ENCODE measurements at places on chromosomes 2 and 18.

- no peak for DNase-seq
These were observed 60.7 kb downstream of the DGKD start for GRCh38 chr2:233414777-233415570.

GRCh38 chr2:111116843-111117597 lies 3.7 kb upstream of the BCL2L11 start:
- DNase-seq: no peak

DNA sequence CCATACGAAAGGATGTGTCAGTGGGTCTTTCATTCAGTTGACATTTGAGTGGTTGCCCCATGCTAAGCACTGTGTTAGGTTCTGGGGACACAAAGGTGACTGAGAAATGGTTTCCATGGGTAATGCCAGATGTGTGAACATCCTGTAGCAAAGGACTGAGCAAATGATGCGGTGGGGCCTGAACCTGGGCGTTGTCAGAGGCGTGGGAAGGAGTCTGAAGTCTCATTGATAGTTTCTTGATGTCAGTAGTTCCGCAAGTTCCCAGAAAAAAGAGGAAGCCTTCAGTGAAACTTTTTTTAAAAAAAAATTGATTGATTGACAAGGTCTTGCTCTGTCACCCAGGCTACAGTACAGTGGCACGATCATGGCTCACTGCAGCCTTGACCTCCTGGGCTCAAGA lies 56.9 kb downstream of the LIMS1 start:
- DNase-seq: no peak

DNA sequence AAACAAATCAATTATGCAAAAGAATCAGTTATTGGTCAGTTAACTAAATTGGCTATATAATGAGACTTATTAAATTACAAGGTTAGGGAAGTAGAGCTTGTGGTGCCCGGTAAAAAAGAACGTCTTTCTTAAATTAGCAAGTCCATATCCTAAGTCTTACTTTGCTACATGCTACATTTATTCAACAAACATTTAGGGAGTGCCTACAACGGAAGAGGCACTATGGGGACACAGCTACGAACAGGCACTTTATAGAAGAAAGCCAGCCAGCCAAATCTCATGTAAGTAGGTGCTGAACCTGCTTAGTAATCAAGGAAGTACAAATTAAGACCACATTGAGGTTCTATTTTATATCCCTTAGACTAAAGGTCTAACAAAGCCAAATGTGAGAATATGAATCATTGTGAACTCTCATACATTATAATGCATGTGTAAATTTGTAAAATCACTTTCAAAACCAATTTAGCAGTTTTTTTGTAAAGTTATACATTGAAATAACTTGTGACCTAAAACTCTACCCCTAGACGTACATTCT lies 59.9 kb downstream of the PDK1 start:
- no peak for DNase-seq

Data from brain pericyte (primary cell).